Prostate gland (tissue), 2 donors: ENCODE measurements at places on chromosomes 16 and 17. TPM values are rescaled to one million over a fixed set of nuclear protein-coding genes. Genes with fewer than 3 reads are reported as not detected.

Gene DCAF7
- 68.6 TPM for total RNA-seq

Gene HBA1
- not detected for total RNA-seq

Gene FNDC8
- 4.6 TPM for total RNA-seq

- H3K27me3 ChIP-seq = no peaks in the 10 kb centered on the region
- no peaks in the 10 kb centered on the region for H3K36me3 ChIP-seq
- no peak overlapping the region for H3K27ac ChIP-seq
- no peak for DNase-seq
These were observed 61.1 kb downstream of the SOCS1 start for GRCh38 chr16:11194913-11195312.

DNA sequence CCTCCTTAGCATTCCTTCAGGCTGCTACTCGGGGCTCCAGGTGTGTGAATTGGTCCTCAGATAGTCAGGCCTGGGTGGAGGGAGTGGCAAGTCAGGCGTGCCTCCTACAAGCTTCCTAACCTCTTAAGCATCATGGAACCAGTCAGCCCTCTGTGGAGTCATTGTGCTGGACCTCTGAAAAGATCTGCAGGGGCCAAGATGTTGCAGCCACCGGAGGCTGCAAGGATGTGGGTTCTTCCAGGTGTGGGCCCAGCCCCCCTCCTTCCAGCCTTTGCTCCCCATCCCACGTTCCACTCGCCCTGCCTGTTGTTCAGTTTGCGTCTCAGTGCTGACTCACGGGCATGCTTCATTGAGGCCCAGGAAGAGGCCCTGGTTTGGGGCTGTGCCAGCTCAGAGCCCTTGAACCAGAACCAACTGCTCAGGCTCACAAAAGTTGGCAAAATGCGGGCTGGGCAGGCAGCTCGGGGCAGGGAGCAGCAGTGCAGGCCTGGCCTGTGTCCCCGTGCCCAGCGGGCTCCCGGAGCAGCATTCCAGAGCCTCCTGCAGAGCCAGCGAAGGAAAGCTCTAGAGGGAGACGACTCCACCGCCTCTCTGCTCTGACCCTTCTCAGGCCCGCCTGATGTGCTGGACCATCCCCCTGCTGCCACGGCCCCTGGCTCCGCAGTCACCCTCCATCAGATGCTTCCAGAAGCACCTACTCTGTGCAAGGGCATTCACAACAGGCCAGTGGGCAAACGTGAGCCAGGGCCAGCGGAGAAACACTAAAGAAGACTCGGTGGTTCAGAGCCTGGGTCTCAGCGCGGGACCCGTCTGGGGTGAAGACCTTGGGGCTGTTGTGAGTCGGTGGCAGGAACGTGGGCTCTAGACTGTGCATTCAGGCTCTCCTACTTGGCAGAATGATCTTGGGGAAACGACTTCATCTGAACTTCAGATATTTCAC lies 7.5 kb downstream of the LDHD start:
- no peak overlapping the region for H3K4me3 ChIP-seq
- peak; percentile 79 for DNase-seq
- H3K4me1 ChIP-seq = no peaks in the 10 kb centered on the region

- no peak overlapping the region for H3K27ac ChIP-seq
- no peaks in the 10 kb centered on the region for H3K36me3 ChIP-seq
- DNase-seq = no peak
- H3K27me3 ChIP-seq = peaks cover 37% of the 10 kb centered on the region
- peaks cover 4% of the 10 kb centered on the region for H3K4me1 ChIP-seq
These were observed 895 bp downstream of the UTS2R start for GRCh38 chr17:82372249-82373071.

- H3K27ac ChIP-seq = no peak overlapping the region
- DNase-seq = no peak
These were observed 53.1 kb downstream of the PRKCA start for GRCh38 chr17:66355510-66355909.
